GM13976 (cell line): ENCODE measurements at places on chromosomes 3 and 15.

DNA sequence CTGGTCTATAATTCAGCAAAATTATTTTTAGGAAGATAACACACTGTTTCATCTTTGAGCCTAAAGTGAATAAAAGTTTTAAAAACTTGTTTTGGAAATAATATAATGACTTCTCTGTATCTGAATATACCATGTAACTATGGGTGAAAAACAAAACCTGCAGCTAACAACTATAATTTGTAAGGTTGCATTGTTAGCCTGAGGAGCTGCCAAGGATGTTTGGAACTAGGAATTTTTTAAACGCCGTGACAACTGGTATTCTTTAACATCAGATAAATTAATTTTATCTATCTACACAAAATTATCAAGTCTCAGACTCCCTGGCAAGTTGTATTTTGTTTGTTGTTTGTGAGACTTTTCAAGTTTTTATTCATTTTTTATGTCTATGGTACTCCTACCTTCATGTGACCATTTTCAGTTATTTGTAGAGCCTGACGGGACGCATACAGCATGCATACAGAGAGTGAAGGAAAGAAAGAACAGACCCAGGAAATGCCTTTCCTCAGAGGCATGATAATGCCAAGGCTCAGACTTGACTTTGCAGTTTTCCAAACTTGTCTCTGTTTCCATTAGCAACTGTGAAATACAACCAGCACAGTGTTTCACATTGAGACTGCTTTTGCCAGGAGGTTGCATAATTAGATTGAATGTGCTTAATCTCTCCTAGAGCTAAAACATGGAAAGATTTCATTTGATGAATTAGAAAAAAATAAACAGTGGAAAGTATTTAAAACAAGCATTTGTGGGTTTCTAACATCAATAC, 60.8 kb upstream of the ARHGEF26 start:
- no peak for DNase-seq

GRCh38 chr15:30859091-30859874, 44.4 kb upstream of the FAN1 start:
- DNase-seq = peak; percentile 39

- DNase-seq = peak; percentile 67
These were observed 21.6 kb downstream of the B4GALT4 start for GRCh38 chr3:119219069-119219468.

- DNase-seq = peak; percentile 63
These were observed 19.5 kb downstream of the MESD start for GRCh38 chr15:80970018-80970657.

DNA sequence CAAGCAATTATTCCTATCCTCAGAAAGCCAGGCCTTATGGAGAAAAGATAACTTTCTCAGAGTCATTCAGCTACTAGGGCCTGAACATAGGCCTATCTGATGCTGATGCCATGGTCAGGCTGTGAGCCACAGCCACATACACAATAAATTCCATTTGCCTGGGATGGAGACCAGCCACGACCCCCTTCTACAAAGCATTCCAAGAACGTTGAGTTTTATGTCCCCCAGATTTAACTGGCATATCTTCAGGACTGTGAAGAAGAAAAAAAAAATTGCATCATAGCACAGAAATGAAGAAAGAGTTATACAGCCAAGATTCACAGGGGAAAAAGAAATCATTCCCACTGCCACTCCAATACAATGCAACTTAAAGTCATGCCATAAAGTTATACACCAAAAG, 100.0 kb downstream of the THBS1 start:
- no peak for DNase-seq

DNA sequence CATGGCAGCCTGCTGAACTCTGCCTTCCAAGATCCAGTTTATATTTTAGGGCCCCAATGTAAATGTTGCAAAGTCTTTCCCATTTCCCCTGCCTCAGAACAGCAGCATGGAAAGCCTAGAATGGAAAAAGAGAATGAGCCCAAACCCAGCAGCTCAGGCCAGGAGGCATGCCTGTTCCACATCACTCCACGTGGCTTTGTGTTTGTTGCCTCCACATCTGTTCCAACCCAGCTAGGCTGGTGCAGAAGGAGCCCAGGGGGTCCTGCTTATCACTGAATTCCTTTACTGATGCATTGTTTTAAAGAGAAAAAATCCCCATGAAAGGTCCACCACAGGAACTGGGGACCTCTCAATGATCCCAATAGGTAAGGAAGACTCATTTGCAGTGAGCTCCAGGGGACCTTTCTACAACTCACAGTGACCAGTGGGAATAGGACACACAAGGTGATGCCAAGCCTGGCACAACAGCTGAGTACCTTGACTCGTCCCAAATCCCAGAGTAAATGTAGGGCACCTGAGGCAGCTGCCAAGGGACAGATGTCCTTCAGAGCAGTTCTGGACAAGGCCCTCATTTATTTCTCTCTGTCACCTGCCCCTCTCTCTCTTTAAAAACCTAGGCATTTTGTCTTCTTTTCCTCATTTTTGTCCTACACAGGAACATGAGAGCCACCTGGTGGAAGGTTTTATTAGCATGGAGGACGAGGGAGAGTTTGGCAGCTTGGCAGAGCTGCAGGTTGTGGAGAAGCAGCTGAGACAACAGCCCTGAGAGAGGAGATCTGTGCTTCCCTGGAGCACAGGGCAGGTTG, 41.7 kb upstream of the ADAMTS17 start:
- DNase-seq = no peak
